ENCODE measurements at places on chromosomes 6 and 20.

GRCh38 chr20:63772781-63773518, 33.4 kb downstream of the SLC2A4RG start:
- DNase-seq: no peak

DNA sequence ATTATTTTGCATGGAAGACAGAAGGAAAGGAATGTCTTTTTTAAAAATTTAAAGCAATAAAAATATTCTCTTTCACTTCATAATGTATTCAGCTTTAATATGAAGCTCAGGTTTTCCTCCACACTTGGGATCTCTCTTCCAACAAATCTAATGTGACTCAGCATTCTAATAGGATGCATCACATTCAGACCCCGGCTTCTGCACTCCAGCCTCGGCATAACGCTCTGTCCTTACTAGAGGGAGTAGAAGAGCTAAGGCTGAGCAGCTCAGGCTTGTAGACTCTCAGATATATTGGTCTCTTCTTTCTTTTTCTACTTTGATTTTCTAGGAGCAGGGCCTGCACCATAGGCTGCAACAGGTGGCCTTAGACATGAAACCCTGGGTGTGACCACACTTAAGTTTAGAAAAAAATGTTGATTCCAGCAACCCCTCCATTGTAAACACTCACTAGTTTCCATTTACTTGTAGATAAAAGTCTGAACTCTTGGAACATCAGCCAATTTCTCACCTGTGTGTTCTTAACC, 161.7 kb downstream of the PAK5 start:
- no peak for DNase-seq

- DNase-seq: no peak
Measured at GRCh38 chr20:53842301-53843099, 227.9 kb downstream of the BCAS1 start.

DNA sequence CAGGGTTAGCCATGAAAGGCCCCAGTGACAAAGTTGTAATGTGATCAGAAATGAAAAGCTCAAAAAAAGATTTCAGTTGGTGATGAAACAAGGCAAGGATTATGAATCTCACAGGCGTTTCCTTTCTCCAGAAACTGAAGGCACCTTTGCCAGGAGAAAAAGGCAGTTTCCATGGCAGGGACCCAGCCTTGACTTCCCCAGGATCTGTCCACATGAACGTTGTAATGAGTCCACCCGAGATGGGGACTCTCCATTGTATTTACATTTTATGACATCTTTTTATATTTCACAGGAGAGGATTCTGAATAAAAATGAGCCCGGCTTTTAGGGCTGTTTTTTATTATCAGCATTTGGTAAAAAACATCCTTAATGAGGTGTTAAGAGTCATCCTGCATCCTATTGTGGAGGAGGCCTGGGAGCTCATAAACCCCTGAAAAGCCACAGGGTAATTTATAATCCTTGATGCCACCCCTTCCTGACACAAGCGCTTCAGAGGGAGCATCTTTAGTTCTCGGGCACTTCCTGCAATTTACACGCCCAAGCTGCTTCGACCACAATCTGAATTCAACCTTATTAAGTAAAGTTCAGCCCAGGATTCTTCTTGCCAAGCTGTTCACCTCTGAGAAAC, 74.1 kb upstream of the SALL4 start:
- DNase-seq: no peak
